Neural crest cell (in vitro differentiated cells): ENCODE measurements at places on chromosomes 12 and 14. TPM values are rescaled to one million over a fixed set of nuclear protein-coding genes. Genes with fewer than 3 reads are reported as not detected.

DNA sequence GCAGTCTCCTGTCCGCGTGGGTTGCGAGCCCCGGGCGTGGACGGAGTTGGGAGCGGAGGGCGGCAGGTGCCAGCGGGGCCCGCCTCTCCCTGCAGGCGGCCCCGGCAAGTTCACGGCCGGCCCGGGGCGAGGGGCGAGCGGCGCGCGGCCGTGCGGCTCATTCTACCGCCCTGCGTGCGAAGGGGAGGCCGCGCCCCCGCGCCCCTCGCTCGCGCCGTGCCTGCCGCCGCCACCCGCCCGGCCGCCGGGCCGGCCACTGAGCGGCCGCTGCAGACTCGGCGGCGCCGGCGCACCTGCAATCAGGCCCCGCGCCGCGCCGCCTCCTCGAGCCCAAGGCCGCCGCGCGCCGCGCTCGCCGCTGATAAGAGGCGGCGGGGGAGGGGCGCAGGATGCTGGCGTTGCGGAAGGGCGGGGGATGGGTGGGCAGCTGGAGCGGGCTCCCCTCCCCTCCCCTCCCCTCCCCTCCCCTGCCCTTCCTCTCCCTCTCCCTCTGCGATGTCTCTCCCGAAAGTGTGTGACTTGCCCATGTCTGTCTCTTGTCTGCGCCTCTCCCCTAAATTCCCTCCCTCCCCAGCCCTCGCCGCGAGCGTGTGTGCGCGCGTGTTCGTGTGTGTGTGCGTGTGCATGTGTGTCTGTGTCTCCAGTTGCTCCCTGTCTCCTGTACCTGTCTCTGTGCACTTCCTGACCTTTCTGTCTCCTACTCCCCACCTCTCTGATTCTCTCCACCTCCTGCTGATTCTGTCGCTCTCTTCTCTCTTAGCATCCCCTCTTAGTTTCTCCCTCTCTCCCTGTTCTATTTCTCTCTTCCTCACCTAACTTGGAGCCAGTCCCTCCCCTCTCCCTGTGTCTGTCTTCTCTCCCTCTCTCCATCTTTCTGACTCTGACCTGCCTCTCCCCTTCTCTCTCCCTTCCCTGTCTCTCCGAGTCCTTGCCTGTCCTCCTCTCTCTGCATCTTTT is 768.1 kb upstream of the TBX3 start:
- DNase-seq = peak; percentile 34

RAD9B gene
- total RNA-seq = 0.23 and 0.50 TPM in 2 replicates

DNA sequence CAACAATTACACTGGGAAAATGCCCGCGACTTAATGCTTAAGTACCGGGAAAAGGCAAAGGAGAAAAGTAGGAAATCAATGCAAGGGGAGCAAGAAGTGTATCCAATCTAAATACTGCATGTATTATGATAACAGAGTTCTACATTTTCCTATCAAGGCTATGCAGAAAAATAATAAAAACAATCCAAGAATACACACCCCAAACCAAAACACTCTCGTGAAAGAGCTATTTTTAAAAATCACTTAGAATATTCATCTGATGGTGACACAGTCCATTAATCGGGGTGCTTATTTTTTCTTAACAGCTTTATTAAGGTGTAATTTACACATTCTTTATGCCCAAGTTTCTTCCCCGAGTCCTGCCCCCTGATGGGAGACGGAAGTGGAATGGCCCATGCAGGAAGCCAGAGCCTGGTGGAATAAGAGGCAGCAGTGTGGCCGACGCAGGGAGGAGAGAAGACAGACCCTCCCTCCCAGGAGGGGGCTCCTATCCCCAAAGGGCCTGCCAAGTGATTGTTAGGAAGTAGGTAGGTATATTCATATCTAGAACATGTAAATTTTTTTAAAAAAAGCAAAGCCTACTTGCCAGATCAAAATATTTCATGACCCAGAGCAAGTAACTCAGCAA is 174.3 kb downstream of the FOXN3 start:
- no peak for DNase-seq

GRCh38 chr14:50920482-50921230 is 23.6 kb downstream of the PYGL start:
- no peak for DNase-seq

PIANP gene
- 8.6 and 8.7 TPM in 2 replicates for total RNA-seq

DNA sequence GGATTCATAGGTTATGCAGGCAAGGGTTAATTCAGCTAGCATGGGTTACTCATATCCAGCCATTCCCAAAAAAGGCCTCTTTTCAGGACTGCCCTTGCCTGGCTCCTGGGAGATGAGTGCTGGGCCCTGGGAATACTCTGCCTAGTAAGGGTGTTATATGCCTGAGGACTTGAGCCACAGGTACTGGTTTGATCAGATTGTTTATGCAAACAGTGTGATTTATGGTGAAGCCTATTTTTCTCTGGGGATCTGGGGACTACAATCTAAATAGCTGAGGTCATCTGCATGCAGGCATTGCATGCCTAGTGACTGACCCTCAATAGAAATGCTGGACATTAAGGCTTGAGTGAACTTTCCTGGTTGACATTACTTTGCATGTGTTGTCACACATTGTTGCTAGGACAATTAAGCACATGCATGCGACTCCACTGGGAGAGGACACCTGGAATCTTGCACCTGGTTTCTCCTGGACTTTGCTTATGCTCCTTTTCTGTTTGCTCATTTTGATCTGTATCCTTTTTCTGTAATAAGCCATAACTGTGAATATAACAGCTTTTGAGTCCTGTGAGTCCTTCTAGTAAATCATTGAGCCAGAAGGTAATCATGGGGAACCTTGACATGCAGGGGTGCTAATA is 73.0 kb downstream of the RAD51B start:
- no peak for DNase-seq
